Activated naive CD8-positive, alpha-beta T cell treated with anti-CD3 and anti-CD28 coated beads, Interleukin-2, amount 50 U/mL, for 24 hours (primary cell): ENCODE measurements at places on chromosomes 4 and X.
A peak's percentile ranks its signal among the peaks of the same experiment; 100 is the strongest.

GRCh38 chr4:125681240-125681639, 366.5 kb downstream of the FAT4 start:
- no peak for DNase-seq

GRCh38 chrX:112786076-112786475, 54.6 kb downstream of the AMOT start:
- DNase-seq = no peak

DNA sequence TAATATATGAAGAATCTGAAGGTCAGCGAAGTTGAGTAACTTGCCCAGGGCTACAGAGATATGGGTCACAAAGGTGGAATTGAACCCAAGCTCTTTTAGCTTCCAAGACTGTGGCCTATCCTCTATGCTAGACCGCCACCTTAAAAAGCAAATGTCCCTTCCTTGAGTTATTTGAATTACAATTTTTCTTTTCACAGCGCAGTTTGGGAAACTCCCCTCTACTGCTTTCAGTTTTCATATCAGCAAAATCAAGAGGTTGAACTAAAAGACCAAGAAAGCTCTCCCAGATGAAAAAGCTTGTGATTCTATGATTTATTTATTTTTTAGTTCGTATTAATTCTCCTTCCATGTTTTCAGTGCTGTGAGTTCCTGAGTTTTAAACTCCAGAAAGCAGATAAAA, 174.5 kb upstream of the C1QTNF7 start:
- no peak for DNase-seq

DNA sequence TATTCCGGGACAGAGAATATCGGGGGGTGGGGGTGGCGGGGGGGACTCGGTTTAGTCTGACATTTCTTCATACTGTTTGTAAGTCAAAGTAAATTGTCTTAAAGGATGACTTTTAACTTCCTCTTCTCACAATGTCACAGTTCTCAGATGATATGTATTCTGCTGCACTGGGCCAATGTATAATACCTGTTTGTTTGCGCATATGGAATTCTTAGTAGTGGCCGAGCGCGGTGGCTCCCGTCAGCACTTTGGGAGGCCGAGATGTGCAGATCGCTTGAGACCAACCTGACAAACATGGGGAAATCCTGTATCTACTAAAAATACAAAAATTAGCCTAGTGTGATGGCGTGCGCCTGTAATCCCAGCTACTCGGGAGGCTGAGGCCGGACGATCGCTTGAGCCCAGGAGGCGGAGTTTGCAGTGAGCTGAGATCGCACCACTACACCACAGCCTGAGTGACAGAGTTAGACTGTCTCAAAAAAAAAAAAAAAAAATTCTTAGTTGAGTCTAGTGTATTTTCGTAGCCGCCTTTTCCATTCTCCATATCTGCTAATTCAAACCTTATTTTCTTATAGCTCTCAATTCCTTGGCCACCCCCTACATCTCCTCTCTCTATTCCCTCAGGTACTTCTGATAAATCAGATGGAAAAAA, 851 bp downstream of the POLR2B start:
- peak; percentile 58 for DNase-seq
